Activated CD4-positive, alpha-beta T cell treated with anti-CD3 and anti-CD28 coated beads, Interleukin-2, Interleukin-4, amounts not matched to agents 100 ng/mL and 50 ng/mL, durations not matched to agents 16 hours and 8 hours (primary cell): ENCODE measurements at places on chromosomes 3 and 15.

DNA sequence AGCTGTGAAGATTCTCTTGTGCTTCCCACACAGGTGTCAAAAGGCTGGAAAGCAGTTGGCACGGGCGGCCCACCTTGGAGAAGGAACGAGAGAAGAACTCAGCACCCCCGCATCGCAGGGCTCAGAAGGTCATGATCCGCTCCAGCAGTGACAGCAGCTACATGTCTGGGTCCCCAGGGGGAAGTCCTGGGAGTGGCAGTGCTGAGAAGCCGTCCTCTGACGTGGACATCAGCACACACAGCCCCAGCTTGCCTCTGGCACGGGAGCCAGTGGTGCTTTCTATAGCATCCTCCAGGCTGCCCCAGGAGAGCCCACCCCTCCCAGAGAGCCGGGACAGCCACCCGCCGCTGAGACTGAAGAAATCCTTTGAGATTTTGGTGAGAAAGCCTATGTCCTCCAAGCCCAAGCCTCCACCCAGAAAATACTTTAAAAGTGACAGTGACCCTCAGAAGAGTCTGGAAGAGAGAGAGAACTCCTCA lies 31.4 kb downstream of the STARD5 start:
- DNase-seq, result no peak

- DNase-seq, result no peak
Observed at GRCh38 chr3:132283440-132283839, 33.8 kb upstream of the ACP3 start.

GRCh38 chr15:58476525-58477162 lies 44.9 kb downstream of the LIPC start:
- no peak for DNase-seq

DNA sequence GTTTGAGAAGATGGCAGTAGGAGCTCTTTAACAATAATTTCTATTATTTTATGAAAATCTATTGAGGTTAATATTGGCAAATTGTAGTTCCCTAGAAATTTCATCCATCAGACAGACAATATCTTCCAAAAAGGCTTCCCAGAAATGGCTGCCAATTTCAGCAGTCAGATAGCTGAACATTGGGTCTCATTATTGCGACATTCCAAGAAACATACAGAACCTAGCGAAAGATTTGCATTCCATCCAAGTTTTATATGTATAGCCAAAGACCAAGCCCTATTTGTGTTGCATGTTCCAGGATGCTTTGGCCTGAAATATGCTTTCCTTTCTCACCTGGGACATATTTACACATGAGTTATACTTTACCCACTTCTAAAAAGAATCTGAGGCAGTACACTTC lies 24.5 kb downstream of the ACP3 start:
- DNase-seq, result no peak

- DNase-seq, result no peak
Observed at GRCh38 chr3:183253528-183254486, 754 bp downstream of the B3GNT5 start.

GRCh38 chr3:100910986-100911385 lies 82.2 kb downstream of the ABI3BP start:
- no peak for DNase-seq

DNA sequence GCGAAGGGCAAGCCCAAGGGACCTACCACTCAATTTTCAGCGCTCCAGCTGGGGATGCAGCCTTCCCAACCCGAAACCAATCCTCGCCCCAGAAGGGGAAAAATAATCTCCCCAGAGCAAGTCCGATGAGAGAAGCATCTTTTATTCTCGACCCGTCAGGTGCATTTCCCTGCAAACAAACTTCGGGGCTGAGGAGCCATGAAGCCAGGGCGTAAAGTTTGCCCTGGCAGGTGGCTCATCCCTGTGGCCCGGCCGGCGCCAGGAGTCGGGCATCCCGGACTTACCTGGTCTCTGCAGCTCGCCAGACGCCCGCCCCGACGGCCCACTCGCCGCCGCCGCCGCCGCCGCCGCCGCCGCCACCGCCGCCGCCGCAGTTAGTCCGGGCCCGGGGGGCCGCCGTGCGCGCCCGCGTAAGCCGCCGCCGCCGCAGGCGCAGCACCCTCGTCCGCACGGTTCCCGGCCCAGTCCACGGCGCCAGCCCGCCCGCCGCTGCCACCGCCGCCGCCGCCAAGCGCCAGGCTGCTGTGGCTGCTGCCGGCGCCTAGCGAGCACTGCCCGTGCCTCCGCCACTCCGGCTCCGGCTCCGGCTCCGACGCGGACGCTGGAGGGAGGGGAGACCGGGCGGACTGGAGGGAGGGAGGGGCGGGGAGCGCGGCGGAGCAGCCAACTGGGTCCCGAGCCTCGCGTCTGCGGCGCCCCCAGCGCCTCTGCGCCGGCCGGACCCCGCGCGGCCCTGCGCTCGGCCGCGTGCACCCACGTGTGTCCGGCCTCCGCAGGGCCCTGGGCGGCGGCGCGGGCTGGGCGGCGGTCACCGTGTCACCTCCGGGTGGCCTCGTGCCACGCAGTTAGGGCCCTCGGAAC lies at the start of gene CNTN3:
CNTN3 (minus strand) TSS at position 553 of the 861 bp plus-strand sequence. CDS start 93,547 bp downstream, outside the sequence.
- no peak for DNase-seq

GRCh38 chr3:55480911-55481743 lies 6.0 kb downstream of the WNT5A start:
- no peak for DNase-seq

DNA sequence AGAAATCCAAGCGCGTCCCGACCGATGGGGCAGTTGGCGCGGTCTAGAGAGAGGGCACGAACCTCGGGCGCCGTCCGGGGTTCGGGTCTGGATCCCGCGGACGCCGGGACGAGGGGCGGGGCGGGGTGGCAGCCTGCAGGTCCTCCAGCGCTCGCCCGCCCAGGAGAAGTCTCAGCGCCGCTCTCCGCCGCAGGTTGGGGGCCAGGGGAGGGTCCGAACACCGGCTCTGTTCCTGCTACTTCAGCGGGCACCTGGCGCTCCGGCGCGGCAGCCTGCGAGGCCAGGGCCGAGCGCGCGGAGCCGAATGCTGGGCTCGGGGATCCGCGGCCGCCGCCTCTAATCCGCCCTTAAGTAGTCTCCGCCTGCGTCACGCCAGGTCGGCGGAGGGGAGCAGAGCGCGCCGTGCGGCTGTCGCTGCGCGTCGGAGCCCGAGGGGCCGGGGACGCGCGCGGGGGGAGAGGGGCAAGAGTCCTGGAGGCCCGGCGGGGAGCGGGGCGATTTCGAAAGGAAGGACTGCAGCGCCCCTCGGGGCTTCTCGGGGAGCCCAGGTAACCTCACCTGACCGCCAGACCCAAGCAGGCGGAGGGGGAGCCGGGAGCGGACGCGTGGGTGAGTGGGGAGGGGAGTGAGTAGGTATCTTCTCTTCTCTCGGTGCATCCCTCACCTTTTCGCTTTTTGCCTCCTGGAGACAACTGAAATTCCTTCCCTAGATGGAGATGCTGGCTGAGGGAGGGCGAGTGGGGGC lies at the start of gene GJD2:
GJD2 (minus strand) TSS at position 325 of the 745 bp plus-strand sequence. CDS start 510 bp downstream, outside the sequence.
- no peak for DNase-seq

DNA sequence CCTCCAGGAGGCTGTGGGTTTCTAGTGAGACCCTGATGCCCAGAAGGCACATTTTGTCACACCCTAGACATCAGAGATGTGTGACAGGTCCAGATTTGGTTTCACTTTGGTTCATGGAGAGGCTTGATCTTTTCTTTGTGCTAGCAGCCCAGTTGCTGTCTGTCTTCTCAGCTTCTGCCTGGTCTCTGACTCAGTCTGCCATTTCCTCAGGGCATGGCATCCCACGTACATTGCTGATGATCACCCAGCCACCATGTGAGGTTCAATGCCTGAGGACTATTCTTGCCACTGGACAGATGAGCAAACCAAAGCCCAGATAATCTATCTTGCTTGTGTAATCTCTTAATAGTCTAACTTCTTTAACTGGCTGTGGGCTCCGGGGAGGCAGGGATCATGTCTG lies 144.9 kb upstream of the MRPS22 start:
- DNase-seq, result no peak

DNA sequence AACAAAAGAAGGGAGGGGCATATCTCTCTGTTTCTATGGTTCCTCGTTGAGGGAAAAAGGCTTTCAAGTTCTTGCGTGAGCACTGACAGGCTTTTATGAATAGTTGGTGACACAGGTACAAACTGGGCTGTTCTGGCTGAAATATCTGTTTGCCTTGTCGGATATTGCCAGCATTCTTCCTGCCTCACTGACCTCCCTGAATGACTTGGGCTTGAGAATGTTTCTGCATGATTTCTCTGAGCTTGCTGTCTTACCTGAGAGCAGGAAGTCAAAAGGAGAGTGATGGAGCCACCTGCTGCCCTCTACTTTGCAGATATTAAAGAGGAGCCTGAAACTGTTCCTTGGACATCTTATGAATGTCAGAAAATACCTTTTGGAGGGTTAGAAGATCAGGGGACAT lies 4.8 kb downstream of the GCNT3 start:
- DNase-seq, result no peak

DNA sequence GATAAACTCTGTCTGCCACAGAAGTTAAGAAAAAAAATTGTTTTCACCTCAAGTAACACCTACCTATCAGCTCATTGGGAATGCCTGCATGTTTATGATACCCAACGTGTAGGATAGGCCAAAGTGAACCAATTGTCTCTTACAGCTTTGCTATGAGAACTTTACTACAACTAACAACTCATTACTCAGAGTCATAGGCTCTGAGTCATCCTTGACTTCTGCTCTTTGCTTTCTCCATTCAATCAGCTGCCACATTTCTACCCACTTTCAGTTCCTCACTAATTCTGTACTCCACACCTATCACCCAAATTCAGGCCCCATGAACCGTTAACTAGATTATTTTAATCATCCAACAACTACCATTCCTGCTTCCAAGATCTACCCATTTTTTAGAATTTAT lies 843.9 kb downstream of the TUSC7 start:
- no peak for DNase-seq

- peak; percentile 35 for DNase-seq
Observed at GRCh38 chr3:193872265-193872753, 263.6 kb upstream of the HES1 start.

- no peak for DNase-seq
Observed at GRCh38 chr3:78812166-78812565, 955.6 kb downstream of the ROBO1 start.

DNA sequence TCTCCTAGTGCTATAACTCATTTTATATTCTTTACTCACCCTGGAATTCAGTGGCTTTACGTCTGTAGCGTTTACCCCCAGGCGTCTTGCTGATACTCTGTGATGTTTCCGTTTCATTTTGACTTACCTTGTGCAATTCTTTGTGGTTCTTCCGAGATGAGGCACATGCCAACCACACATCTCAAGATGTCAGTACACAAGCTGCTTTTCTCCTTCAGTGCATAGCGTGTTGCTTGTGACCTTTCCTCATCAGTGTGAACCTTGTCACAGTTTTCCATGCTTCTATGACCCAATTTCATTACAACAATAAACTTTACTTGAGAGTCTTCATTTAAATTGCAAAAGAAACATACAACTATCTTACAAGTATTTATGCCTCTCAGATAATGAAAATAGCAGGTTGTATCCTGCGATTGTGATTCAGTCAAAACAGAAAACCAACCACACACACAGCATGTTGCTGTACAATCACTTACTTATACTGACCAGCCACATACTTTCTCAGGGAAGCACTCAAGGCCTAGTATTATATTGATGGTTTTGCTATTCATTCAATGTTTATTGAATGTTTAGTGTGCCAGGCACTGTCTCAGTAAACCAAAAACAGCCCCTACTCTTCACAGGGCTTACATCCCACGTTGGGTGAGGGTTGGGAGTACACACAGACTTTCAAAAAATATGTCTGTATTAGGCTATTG lies 4.6 kb upstream of the TBL1XR1 start:
- DNase-seq, result peak; percentile 90

DNA sequence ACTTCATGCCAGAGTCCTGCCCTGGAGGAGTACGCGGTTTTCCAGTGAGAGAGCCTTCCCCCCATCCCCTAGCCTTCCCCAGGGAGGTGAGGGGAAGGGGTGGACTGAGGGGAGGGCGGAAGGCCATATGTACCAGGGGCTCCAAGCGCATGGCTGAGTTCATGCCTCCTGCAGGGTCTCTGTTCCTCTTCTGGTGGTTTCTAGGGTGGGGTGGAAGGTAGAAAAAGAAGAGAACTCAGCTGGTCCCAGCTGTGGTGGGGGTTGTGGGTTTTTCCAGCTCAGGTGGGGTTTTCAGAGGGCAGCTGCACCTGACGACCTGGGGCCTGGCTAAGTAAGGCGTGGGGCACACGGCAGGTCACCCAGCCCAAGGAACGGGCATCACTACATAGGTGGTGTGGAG lies 10.7 kb upstream of the IQSEC1 start:
- no peak for DNase-seq

- DNase-seq, result peak; percentile 62
Observed at GRCh38 chr15:79028411-79028964, 62.1 kb downstream of the RASGRF1 start.

DNA sequence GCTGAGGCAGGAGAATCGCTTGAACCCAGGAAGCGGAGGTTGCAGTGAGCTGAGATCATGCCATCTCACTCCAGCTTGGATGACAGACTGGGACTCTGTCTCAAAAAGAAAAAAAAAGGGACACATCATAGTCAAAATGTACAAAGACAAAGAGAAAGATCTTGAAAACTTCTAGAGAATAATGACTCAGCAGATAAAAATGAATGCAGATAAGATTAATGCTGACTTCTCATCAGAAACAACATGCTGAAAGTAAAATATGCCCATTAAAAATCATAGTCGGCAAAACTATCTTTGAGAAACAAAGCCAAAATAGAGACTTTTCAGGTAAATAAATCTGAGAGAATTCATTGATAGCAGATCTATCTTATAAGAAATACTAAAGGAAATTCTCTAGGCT lies 271.1 kb upstream of the GPR149 start:
- DNase-seq, result no peak

GRCh38 chr3:194086388-194087075 lies 49.4 kb upstream of the HES1 start:
- no peak for DNase-seq

- DNase-seq, result no peak
Observed at GRCh38 chr3:69504232-69504631, 118.3 kb upstream of the FRMD4B start.

GRCh38 chr3:18027161-18027939 lies 284.9 kb upstream of the TBC1D5 start:
- DNase-seq, result no peak
